Colonic mucosa (tissue), 4 donors: ENCODE measurements at places on chromosomes 6 and 20. TPM values are rescaled to one million over a fixed set of nuclear protein-coding genes. Genes with fewer than 3 reads are reported as not detected.

The KIF16B gene
- 68.7 TPM for total RNA-seq

The NANP gene
- 3.3 TPM for total RNA-seq

The RSPO3 gene
- 1.8 TPM for total RNA-seq

The C6orf15 gene
- total RNA-seq = not detected

The FRK gene
- 27.1 TPM for total RNA-seq

The HAO1 gene
- not detected for total RNA-seq

The TMEM74B gene
- total RNA-seq = 2.0 TPM

The BMP6 gene
- 0.62 TPM for total RNA-seq

The PHF20 gene
- total RNA-seq = 25.5 TPM

The MLN gene
- 0.48 TPM for total RNA-seq

The SFTA2 gene
- total RNA-seq = 1.3 TPM

The BPIFB4 gene
- total RNA-seq = not detected

The KPNA5 gene
- total RNA-seq = 2.5 TPM

GRCh38 chr20:62590309-62591121 lies 51.8 kb upstream of the SLCO4A1 start:
- no peak overlapping the region for H3K4me3 ChIP-seq
- H3K27me3 ChIP-seq = no peaks in the 10 kb centered on the region
- H3K4me1 ChIP-seq = no peaks in the 10 kb centered on the region
- no peak overlapping the region for H3K27ac ChIP-seq

DNA sequence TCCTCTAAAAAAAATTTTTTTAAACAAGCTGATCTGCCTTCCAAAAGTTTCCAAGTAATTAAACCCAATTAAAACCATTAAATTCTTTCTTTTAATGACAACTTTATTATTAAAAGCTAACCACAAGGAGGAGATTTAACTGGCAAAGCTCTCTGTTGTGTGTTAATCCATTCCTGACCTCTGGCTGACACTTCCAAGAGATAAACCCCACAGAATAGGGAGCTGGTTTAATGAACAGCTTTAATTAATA lies 230.8 kb downstream of the EYA2 start:
- no peaks in the 10 kb centered on the region for H3K27me3 ChIP-seq
- no peak overlapping the region for H3K4me3 ChIP-seq
- no peaks in the 10 kb centered on the region for H3K4me1 ChIP-seq
- DNase-seq = no peak
- no peaks in the 10 kb centered on the region for H3K36me3 ChIP-seq

- H3K27ac ChIP-seq = no peak overlapping the region
- no peaks in the 10 kb centered on the region for H3K27me3 ChIP-seq
- DNase-seq = no peak
- H3K4me1 ChIP-seq = no peaks in the 10 kb centered on the region
These were observed 245.2 kb downstream of the CDH26 start for GRCh38 chr20:60203451-60203850.

DNA sequence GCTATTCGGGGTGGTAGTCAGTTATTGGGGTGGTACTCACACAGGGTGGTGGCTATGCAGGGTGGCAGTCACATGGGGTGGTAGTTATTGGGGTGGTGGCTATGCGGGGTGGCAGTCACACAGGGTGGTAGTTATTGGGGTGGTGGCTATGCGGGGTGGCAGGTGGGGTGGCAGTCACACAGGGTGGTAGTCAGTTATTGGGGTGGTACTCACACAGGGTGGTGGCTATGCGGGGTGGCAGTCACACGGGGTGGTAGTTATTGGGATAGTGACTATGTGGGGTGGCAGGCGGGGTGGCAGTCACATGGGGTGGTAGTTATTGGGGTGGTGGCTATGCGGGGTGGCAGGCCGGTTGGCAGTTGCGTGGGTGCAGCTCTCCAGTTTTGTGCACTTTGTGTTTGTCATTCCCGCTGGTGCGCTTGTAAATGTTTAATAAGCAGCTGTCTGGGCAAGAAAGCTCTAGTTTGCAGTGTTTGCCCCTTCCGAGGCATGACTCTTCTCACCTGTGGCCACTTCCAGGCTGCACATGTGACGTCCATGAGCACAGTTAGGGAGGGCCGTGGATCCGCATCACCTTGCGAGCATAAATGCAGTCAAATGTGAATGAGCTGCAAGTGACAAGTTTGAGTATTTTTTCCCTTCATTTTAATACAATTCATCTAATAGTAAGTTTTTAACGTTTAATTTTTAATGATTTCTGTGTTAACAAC lies 219.0 kb upstream of the CST7 start:
- DNase-seq = no peak
- no peaks in the 10 kb centered on the region for H3K4me1 ChIP-seq
- H3K36me3 ChIP-seq = no peaks in the 10 kb centered on the region
- H3K4me3 ChIP-seq = no peak overlapping the region
- H3K27me3 ChIP-seq = no peaks in the 10 kb centered on the region
- H3K27ac ChIP-seq = no peak overlapping the region

DNA sequence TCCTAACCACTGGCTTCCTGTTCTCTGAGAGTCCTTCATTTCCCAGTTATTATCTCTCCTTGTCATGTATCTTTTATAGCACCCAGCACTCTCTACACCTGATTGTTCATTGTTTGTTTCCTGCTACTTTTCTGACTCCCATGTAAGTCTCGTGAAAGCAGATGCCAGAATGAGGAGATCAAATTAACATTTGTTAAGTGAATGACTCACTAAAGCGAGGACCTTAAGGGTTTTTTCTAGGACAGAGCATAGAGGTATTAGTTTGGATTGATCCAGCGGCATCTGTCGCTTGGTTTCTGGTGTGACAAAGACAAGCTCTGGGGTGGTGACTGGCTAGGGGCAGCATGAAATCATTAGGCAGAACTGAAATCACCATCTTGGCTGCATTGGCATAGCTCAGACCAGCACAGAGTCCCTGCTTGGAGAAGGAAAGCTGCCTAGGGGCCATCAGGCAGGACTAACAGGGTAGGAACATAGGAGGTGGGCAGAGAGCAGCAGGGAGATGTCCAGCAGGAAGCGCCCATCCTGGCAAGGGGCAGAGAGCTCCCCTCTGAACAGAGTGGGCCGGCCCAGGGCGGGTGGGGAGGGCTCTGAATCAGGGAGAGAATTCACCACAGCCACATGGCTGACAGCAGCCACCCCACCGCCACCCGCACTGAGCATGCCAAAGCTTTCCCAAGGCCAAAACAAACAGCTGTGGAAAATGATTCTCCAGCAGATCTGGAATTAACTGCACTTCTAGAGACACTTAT lies 97.1 kb upstream of the CEP85L start:
- no peaks in the 10 kb centered on the region for H3K27me3 ChIP-seq
- H3K4me1 ChIP-seq = no peaks in the 10 kb centered on the region
- H3K27ac ChIP-seq = no peak overlapping the region
- H3K36me3 ChIP-seq = no peaks in the 10 kb centered on the region

DNA sequence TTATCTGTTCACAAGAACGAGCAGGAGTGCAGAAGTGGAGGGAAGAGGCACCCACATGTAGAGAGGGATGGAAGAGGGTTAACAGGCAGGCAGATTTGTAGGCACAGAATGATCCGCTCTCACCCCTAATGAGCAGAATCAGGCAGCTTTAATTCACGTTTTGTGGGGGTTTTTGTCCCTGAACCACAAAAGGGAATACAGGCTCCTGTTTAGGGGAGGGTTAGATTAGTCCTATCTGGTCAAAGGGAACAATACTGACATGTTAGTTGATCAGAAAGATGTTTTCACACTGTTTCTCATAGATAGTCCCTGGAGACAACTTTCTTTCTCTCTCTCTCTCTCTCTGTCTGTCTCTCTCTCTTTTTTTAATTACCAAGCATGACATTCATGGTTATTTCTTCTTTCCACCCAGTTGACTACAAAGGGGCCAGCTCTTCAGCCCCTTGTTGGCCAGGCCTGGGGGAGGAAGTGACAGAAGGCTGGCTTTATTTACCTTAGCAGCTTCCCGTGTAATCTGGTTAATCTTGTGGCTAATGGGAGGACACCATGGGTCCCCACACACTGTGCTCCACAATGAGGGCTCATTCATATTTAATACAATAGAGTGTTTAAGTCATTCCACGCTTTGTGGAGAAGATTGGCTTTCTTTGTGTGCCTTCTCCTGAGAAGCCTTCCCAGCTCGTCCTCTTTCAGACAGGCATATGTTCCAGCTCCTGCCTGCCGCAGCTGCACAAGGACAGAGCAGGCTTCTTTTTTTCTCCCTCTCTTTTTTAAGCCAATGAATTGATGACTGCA lies 958.8 kb downstream of the TFAP2A start:
- no peak overlapping the region for H3K27ac ChIP-seq
- H3K27me3 ChIP-seq = no peaks in the 10 kb centered on the region
- DNase-seq = no peak

DNA sequence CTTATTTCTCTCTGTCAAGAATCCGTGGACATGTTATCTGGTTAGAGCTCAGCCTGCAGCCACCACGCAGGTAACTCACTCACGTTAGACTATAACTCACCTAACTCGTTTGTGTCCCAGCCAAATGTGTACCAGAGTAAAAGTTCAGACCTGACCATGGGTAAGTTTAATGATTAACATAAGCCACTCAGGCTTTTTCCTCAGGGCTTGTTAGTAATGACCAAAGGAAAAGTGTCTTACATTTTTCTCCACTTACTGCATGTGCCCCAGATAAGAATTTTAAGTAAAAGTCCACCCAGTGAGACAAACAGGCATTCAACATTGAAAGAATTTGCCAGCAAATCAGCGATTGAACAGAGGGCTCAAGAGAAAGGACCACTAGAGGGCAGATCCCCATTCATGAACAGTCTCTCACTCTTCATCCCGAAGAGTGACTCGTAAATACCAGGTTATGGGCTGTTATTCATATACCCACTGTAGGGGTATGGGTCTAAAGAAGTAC lies at the start of gene PKHD1:
PKHD1 (minus strand) TSS at position 116 of the 502 bp plus-strand sequence. CDS start 2,680 bp downstream, outside the sequence.
- H3K4me3 ChIP-seq = no peak within 1 kb of the TSS
- H3K27me3 ChIP-seq = no peaks in the 10 kb centered on the region
- DNase-seq = peak; percentile 55
- H3K27ac ChIP-seq = no peak within 1 kb of the TSS

DNA sequence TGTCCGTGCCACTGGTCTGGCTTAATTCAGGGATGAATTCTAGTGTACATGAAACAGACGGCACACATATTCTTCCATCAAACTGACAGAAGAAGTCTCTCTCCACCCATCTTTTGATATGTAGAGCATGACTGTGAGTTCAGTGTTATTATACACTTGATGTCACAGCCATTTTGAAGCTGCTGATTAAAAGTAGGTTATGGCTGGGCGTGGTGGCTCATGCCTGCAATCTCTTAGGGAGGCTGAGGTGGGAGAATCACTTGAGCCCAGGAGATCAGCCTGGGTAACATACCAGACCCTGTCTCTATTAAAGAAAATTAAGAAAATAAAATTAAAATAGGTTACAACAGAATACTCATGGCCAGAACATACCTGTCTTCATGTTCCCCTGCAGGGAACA lies 20.7 kb downstream of the C6orf15 start:
- peak overlapping the region; percentile 32 for H3K27ac ChIP-seq
- no peak overlapping the region for H3K4me3 ChIP-seq
- peak; percentile 36 for DNase-seq
- H3K4me1 ChIP-seq = peaks cover 7% of the 10 kb centered on the region
- H3K36me3 ChIP-seq = no peaks in the 10 kb centered on the region
- no peaks in the 10 kb centered on the region for H3K27me3 ChIP-seq

- no peak for DNase-seq
- H3K36me3 ChIP-seq = no peaks in the 10 kb centered on the region
- no peak overlapping the region for H3K27ac ChIP-seq
- no peaks in the 10 kb centered on the region for H3K27me3 ChIP-seq
- no peak overlapping the region for H3K4me3 ChIP-seq
- H3K4me1 ChIP-seq = no peaks in the 10 kb centered on the region
These were observed 645.0 kb downstream of the DHX35 start for GRCh38 chr20:39607141-39607540.

GRCh38 chr6:141996823-141997222 lies 135.9 kb upstream of the GJE1 start:
- H3K4me1 ChIP-seq = no peaks in the 10 kb centered on the region
- no peak for DNase-seq
- H3K27ac ChIP-seq = no peak overlapping the region
- no peaks in the 10 kb centered on the region for H3K36me3 ChIP-seq

GRCh38 chr20:57124800-57125517 lies 141.5 kb downstream of the BMP7 start:
- H3K27me3 ChIP-seq = no peaks in the 10 kb centered on the region
- H3K27ac ChIP-seq = no peak overlapping the region
- no peaks in the 10 kb centered on the region for H3K36me3 ChIP-seq
- H3K4me3 ChIP-seq = no peak overlapping the region
- no peak for DNase-seq

GRCh38 chr6:154732538-154733182 lies 556 bp upstream of the SCAF8 start:
- no peaks in the 10 kb centered on the region for H3K27me3 ChIP-seq
- no peaks in the 10 kb centered on the region for H3K36me3 ChIP-seq
- peaks cover 10% of the 10 kb centered on the region for H3K4me1 ChIP-seq
- peak; percentile 57 for DNase-seq
- peak overlapping the region; percentile 100 for H3K27ac ChIP-seq

GRCh38 chr6:169571123-169571962 lies 130.5 kb downstream of the WDR27 start:
- DNase-seq = no peak
- H3K36me3 ChIP-seq = no peaks in the 10 kb centered on the region
- no peak overlapping the region for H3K4me3 ChIP-seq

DNA sequence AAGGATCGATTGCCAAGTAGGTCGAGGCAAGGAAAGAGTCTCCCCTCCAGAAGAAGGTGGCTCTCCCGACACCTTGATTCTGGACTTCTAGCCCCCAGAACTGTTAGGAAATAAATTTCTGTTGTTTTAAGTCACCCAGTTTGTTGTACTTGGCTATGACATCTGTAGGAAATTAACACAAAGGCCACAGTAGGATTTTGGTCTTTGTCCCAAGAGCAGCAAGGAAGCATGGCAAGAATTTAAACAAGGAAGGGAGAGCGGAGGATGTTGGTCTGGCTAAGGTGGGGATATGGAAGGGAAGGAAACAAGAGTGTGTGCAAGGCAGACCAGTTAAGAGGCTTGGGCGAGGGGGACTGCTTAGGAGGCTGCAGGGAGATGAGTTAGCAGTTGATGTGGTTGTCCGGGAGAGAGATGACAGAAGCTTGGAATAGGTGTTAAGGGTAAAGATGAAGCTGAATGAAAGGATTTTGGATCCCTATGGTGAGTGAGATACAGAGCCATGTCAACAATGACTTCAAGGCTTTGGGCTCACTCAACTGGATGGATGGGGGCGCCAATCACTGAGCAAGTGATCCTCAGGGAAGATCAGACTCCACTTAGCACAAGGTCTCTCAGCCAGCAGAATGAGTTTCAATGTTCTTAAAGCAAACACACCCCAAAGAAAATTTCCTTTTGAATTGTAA lies 140.5 kb upstream of the ZNF217 start:
- no peak overlapping the region for H3K27ac ChIP-seq
- H3K27me3 ChIP-seq = no peaks in the 10 kb centered on the region
- no peak for DNase-seq
- no peaks in the 10 kb centered on the region for H3K4me1 ChIP-seq

GRCh38 chr20:57650266-57650665 lies 30.0 kb upstream of the ZBP1 start:
- no peaks in the 10 kb centered on the region for H3K36me3 ChIP-seq
- H3K4me1 ChIP-seq = no peaks in the 10 kb centered on the region
- H3K27me3 ChIP-seq = no peaks in the 10 kb centered on the region
- H3K4me3 ChIP-seq = no peak overlapping the region

- H3K27ac ChIP-seq = no peak overlapping the region
- no peaks in the 10 kb centered on the region for H3K4me1 ChIP-seq
- no peaks in the 10 kb centered on the region for H3K36me3 ChIP-seq
- DNase-seq = no peak
- H3K27me3 ChIP-seq = no peaks in the 10 kb centered on the region
These were observed 10.2 kb upstream of the BEND6 start for GRCh38 chr6:56944661-56945060.

- no peak overlapping the region for H3K4me3 ChIP-seq
- peaks cover 5% of the 10 kb centered on the region for H3K4me1 ChIP-seq
- no peak overlapping the region for H3K27ac ChIP-seq
- no peaks in the 10 kb centered on the region for H3K27me3 ChIP-seq
- no peaks in the 10 kb centered on the region for H3K36me3 ChIP-seq
- no peak for DNase-seq
These were observed 4.9 kb downstream of the REV3L start for GRCh38 chr6:111478064-111478476.
